ENCODE measurements at places on chromosomes 7 and 10. TPM values are rescaled to one million over a fixed set of nuclear protein-coding genes. Genes with fewer than 3 reads are reported as not detected.

DNA sequence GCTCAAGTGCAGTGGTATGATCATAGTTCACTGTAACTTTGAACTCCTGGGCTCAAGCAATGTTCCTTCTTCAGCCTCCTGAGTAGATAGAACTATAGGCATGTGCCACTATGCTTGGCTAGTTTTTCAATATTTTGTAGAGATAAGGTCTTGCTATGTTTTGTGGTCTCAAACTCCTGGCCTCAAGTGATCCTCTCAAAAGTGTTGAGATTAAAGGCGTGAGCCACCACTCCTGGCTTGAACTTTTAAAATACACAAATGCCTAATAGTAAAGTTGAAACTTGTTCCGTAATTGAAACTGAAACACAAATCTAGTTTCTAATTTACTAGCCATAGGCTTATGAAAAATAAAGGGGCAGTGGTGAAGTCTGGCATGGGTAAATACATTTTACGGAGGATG, 65.7 kb downstream of the AP3M1 start:
- H3K4me3 ChIP-seq = no peak overlapping the region
- H3K27ac ChIP-seq = no peak overlapping the region
- H3K4me1 ChIP-seq = no peaks in the 10 kb centered on the region
- no peaks in the 10 kb centered on the region for H3K36me3 ChIP-seq

SEPTIN7 gene
- 141 TPM for total RNA-seq

DNA sequence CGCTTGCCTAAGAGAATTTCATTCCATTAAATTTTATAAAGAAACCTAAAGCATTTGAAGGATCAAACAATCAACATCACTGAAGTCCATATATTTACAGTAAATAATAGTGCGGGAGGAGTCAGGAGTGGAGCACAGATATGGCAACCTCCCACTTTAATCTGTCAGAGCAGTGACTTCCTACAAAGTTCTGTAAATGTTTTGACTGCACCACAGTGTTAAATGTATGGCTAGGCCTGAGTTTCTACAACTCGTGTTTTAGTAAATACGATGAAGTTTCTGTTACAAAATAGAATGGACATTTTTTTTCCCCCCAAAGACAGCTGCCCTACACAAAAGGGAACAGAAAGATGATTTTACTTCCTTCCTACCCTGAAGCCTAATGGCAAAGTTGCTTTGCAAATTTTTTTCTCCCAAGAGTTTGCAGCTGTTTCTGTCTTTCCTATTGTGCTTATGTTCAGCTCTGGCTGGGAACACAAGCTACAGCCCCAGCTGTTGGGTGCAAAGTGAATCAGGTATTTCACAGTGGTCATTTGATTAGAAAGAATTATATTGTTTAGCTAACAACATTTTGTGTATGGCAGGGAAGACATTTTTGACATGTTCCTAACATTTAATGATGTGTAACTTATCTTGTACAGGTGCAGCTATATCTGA, 62.1 kb downstream of the MET start:
- no peaks in the 10 kb centered on the region for H3K4me1 ChIP-seq
- no peak for DNase-seq
- no peak overlapping the region for H3K27ac ChIP-seq
- H3K27me3 ChIP-seq = no peaks in the 10 kb centered on the region

DNA sequence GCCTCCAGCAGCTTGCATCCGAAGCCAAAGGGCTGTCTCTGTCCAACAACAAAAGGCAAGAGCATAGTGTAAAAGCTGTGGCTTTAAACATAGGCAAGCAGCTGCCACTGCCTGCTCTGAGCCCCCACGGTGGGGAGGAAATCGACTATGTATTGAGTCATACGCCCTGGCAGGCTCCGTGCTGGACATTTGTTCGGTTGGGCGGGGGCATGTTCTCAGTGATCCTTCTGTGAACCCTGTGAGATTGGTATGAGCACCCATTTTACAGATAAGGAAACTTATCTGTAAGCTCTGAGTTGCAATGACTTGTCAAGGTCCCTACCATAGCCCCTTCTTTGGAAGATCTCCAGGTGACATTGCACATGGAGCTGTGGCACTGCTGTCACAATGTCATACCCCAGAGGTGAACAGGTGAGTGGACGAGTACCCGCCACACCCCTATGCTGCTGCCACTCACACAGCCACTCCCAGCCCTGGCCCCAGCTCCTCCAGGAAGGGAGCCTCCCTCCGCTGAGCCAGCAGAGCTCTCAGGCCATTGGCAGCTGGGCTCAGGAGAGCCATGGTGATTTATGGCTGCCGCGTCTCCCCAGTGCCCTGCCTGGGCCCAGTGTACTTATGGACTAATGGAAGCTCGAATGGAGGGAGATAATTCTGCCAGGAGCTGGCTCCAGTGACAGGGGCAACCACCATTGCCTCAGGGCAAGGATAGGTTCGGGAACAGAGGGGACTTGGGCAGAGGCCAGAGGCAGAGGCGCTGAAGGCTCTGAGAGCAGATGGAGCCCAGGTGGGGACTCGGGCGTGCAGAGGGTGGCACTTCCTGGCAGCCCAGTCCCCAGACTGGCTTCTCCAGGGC, 43.7 kb downstream of the UNC5B start:
- no peak overlapping the region for H3K27ac ChIP-seq
- H3K4me3 ChIP-seq = no peak overlapping the region
- H3K36me3 ChIP-seq = no peaks in the 10 kb centered on the region
- peak; percentile 47 for DNase-seq
- H3K27me3 ChIP-seq = no peaks in the 10 kb centered on the region
